DMS79 treated with DMSO at 0.1 percent for 48 hours (cell line): ENCODE measurements at places on chromosomes 2 and 18.
A peak's percentile ranks its signal among the peaks of the same experiment; 100 is the strongest.

- DNase-seq: no peak
Observed at GRCh38 chr2:198273660-198274059, 469.3 kb downstream of the PLCL1 start.

DNA sequence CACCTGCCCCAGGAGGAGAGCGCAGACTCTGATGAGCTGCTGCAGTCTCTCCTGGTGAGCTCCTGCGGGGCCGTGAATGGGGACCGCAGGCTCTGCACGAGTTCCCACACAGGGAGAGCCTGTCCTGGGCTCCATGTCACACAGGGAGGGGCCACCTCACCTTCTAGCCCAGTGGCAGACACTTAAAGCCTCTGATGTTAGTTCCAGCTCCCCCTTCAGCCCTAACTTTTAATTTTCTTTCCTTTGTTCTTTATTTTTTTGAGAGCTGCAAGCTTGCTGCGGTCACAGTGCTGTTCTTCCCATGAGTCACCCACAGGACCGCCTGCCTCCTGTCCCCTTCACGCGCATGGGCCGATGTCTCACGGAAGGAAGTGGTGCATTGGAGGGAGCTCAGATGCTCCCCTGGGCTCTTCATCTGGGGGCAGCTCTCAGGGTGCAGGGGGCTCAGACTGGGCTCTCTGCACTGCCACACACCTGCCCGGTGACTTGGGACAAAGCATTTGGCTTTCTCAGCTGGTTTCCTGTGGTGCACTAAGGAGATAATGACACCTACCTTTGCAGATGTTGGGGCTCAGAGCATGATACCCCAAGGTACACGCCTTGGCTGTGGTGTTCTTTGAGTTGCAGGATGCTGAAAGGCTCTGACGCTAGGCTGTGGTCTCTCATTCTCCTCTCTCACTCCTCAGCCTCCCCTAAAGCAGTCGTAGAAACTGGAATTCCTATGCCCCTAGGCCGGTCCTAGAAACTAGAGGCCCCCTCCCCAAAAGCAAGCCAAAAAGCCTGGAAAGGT is 37.2 kb upstream of the PXDN start:
- no peak for DNase-seq

DNA sequence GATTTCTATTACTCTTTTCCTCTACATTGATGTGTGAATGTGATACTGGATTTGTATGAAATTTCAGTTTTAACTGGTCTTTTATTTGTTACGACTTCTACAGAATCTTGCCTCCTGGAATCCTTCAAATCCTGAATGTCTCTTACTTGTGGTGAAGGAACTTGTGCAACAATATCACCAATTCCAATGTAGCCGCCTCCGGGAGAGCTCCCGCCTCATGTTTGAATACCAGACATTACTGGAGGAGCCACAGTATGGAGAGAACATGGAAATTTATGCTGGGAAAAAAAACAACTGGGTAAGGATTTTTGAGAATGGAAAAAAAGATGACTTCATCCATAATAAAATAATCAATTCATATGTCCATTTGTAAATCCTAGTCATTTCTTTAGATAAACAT is 134.6 kb downstream of the BABAM2 start:
- DNase-seq: no peak

GRCh38 chr2:70508711-70509462 is 44.7 kb downstream of the TGFA start:
- DNase-seq: no peak

GRCh38 chr2:189648846-189649509 is 12.3 kb upstream of the ASNSD1 start:
- DNase-seq: no peak

GRCh38 chr2:46363535-46364170 is 66.4 kb downstream of the EPAS1 start:
- no peak for DNase-seq

DNA sequence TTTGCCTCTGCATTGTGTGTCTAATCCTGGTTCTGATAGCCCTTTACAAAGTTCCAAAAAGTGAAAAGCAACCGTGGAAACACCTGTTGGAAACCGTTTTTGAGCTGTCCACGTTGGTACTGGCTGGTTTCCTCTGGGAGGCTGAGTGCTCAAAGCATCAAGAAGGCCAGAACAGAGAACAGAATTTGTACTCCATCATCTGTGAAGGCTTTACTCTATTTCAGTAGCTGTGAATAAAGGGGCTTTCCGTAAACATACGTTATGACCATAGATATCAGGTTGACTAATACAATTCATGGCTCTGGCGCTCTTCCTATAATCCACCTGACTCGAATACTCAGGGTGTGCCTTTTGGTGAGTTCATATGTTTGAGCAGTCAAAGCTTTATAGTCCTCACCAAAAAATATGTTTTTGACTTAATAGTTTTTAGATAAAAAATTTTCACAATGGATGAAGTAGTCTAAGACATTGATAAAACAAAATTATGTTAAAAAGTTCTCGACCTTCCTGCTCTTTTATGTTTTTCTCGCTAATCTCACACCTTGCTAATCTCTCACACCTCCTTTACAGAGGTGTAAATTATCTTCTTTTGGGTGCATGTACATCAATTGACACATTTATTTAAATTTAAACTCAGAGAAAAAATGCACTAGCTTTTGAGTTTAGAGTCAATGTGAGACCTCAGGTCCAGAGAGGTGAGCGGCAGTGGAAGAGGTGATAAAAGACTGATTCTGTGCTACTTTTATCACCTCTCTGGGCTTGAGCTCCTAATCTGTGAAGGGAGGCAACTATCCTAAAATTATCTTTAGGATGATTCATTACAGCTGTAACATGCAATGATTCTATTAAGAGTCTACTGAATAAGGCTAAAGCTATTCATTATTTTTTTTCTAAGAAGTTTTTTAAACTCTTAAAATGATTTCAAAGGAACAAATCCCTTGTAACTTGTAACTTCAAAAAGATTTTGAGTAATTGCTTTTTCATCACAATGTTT is 65.3 kb downstream of the CXCR4 start:
- DNase-seq: no peak

DNA sequence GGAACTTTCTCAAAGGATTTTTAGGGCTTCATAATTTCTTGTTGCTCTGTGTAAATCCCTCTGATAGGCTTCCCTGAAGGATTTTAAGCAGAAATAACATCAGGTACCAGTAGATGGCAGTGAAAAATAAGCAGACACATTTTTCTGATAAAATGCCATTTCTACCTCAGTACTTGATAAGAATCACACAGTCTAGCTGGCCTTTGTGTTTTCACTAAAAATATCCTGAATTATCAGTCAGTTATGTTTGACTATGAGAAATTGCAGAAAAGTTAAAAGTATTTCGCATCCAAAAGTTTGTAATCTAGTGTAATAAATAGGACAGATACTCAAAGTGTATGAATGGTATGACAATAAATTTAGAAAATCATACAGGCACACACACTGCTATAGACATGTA is 68.7 kb downstream of the DNAJC10 start:
- peak; percentile 38 for DNase-seq

DNA sequence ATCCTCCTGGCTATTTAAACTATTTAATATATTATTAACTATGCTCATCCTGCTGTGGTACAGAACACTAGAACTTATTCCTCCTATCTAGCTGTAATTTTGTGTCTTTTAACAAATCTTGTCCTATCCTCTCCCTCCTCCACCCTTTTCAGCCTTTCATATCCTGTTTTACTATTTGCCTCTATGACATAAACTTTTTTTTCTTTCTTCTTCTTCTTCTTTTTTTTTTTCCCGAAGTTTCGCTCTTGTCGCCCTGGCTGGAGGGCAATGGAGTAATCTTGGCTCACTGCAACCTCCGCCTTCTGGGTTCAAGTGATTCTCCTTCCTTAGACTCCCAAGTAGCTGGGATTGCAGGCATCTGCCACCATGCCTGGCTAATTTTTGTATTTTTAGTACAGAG is 201.5 kb downstream of the LPIN1 start:
- no peak for DNase-seq

GRCh38 chr2:231687133-231687852 is 21.0 kb upstream of the PTMA start:
- DNase-seq: no peak

- DNase-seq: no peak
Observed at GRCh38 chr2:121220995-121221394, 64.0 kb downstream of the TFCP2L1 start.

DNA sequence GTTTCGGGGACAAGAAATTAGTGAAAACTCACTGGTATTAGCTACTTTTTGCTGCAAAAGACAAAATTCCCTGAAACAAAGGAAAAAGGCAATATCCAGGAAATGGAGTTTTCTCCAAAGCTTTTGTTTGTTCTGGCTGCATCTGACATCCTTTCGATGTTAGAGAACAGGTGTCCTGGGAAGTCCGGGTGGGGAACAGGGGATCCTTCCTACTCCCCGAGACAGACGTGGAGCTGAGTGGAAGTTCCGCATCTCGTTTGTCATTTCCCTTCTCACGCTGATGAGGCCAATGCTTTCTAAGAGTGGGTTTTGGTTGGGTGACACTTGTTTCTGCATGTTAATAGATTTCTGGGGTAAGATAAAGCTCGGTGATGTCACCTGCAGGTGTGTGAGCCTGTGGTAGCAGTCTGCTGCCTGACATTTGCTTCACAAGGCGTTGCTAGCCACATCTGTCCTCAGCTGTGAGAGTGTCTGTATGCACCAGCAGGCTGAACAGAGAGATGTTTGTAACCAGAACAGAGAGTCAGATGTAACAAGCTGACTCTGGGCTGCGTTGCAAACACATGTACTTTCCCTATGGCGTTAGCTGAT is 125.9 kb downstream of the ACOXL start:
- no peak for DNase-seq

DNA sequence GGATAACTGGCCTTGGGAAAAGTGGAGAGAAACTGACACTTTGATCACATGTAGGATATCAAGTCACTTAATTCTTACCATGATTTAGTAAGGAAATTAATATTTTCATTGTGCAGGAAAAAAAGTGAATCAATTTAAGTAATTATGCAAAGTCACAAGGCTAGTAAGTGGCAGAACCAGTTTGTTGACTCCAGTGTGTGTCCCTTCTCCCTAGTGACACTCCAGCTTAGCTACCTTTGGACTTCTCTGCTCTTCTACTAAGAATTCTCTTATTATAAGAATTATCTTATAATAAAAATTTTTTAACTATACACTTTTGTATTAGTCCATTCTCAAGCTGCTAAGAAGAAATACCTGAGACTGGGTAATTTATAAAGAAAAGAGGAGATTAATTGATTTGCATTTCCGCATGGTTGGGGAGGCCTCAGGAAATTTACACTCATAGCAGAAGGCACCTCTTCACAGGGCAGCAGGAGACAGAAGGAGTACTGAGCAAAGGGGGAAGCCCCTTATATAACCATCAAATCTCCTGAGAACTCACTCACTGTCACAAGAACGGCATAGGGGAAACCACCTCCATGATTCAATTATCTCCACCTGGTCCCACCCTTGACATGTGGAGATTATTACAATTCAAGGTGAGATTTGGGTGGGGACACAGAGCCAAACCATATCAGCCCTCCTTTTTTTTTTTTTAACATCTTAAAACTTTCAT is 13.6 kb downstream of the COL4A4 start:
- no peak for DNase-seq

GRCh38 chr2:124315221-124315880 is 290.3 kb downstream of the CNTNAP5 start:
- DNase-seq: peak; percentile 35

GRCh38 chr2:42376758-42377157 is 15.7 kb upstream of the COX7A2L start:
- DNase-seq: no peak

GRCh38 chr18:72171596-72171995 is 372.5 kb downstream of the CBLN2 start:
- peak; percentile 59 for DNase-seq

GRCh38 chr18:44238454-44238853 is 442.2 kb upstream of the SETBP1 start:
- DNase-seq: no peak

DNA sequence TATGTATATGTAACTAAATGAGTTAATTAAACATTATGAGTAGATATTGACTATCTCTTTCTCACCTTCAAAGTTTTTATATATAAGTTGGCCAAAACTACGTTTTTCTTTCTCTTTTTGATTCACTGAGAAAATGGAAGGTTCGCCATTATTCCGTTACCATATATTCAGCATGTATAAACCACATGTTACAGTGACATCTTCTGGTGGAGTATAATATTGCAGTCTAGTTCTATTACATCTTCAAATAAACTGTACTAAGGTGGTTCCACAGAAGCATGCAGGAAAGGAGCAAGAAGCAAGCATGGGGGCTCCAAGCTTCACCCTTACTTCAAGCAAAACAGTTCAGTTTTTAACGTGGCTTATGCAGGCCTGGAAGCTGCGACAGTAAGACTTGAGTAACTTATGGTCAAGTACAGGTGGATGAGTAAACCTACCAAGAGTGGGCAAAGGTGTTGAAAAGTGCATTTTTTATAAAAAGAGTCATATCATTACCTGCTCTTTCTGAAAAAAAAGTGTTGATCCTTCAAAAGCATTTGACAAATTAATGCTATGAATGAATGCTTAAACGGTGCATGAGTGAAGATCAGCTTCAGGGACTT is 129.8 kb upstream of the RAB6C start:
- DNase-seq: peak; percentile 86

DNA sequence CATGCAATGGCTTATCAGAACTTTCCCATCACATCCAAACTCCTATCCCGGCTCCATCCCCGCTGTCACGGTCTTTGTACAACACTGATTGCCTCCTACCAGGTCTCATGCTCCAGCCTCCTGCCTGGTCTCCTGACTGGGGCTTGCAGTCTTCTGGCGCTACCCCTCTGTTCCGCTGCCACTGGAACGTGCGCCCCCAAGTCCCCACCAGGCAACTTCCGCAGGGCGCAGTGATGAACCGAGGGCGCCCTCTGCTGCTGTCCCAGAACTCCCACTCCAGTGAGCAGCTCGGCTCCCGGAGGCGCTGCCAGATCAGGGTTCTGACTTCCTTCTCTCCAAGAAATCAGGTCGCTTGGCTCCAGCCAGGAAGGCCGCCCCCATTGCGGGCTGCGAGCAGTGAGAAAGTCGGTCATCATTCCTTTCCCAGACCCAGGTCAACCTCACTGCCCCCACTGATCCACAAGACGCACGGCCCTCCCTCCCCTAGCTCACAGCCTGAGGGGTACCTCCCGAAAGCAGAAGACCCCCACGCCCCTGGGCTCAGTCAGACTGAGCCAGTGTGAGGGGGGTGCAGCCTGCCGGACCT is 43.9 kb upstream of the RAB11FIP5 start:
- peak; percentile 4 for DNase-seq

GRCh38 chr2:240602266-240603050 is 15.9 kb downstream of the CAPN10 start:
- no peak for DNase-seq

DNA sequence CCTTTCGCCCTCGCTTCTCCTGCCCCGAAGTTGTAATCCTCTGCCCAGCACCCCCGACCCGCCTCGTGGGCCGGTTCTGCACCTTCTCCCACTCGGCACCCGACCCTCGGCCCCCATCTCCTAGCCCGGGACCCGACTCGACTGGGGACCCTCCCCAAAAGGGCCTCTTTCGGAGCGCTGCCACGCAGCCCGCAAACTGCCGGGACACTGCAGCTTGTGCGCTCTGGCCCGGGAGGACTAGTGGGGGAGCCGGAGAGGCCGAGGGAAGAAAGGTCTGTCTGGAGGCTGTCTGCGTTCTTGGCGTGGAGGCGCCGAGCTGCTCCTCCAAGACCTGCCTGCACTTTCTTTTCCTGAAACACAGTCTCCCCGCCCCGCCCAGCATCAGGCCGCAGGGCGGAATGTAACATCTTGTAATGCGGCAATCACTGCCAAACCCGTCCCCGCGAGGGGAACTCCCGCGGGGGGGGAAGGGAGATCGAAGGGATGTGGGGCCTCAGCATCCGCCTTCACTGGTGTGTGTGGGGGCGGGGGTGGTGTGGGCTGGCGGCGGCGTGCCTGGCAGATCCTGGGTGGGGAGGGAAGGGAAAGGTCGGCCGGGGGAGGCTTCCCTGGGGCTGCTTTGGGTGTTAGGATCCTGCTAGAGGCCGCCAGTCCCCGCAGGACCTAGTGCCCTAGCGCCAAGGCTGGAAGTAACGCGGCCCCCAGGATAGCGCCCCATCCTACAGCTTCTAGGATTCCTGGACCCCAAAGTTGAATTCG is 7.4 kb downstream of the DLX2 start:
- peak; percentile 42 for DNase-seq
